ENCODE measurements at places on chromosomes 5 and 9. TPM values are rescaled to one million over a fixed set of nuclear protein-coding genes. Genes with fewer than 3 reads are reported as not detected.

FOXD4L4 gene
- not detected for total RNA-seq

SLC6A7 gene
- total RNA-seq, result not detected

SLC12A2 gene
- 13.2 TPM for total RNA-seq

ARHGEF28 gene
- total RNA-seq, result 3.1 TPM

KCTD16 gene
- 0.15 TPM for total RNA-seq

RAPGEF1 gene
- total RNA-seq, result 108 TPM

CD72 gene
- total RNA-seq, result 1.6 TPM

MEF2C gene
- total RNA-seq, result 48.3 TPM

SMIM33 gene
- total RNA-seq, result not detected

SARDH gene
- 0.88 TPM for total RNA-seq

BAAT gene
- total RNA-seq, result 0.16 TPM

OR1J2 gene
- not detected for total RNA-seq

COL15A1 gene
- 73.3 TPM for total RNA-seq

ZNF883 gene
- 6.0 TPM for total RNA-seq

KLF9 gene
- 78.9 TPM for total RNA-seq

ABCA1 gene
- total RNA-seq, result 8.3 TPM

GLDC gene
- 0.24 TPM for total RNA-seq

PPP2R2B gene
- total RNA-seq, result 1.3 TPM

PCDHB11 gene
- total RNA-seq, result 3.3 TPM

IL4 gene
- total RNA-seq, result not detected

EXD3 gene
- 11.7 TPM for total RNA-seq

PCDHGC4 gene
- 1.4 TPM for total RNA-seq

CD74 gene
- total RNA-seq, result 255 TPM

SEMA6A gene
- total RNA-seq, result 3.8 TPM

NDFIP1 gene
- total RNA-seq, result 63.6 TPM

PCDHB8 gene
- total RNA-seq, result 6.1 TPM

PCDHGA5 gene
- 4.3 TPM for total RNA-seq

WDR31 gene
- 5.7 TPM for total RNA-seq

TGFBR1 gene
- 17.3 TPM for total RNA-seq
